ENCODE measurements at places on chromosomes 12 and 14.

DNA sequence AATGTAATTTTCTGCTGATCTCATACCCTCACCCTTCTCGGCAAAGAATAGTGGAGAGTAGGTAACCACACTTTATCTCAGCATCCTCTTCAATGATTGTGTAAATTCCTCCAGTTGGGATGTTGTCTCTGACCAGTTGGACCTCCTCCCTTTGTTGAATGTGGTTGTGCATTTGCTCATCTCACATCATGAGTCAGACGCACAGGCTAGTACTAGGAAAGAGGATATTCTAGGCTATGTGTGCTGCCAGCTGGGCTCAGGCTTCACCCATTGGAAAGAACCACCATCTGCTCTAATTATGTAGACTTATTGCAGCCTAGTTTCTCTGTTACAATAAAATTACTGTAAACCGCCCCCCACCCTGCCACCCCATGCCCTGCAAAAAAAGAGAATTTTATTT, 90.3 kb downstream of the LMO3 start:
- DNase-seq, result no peak

DNA sequence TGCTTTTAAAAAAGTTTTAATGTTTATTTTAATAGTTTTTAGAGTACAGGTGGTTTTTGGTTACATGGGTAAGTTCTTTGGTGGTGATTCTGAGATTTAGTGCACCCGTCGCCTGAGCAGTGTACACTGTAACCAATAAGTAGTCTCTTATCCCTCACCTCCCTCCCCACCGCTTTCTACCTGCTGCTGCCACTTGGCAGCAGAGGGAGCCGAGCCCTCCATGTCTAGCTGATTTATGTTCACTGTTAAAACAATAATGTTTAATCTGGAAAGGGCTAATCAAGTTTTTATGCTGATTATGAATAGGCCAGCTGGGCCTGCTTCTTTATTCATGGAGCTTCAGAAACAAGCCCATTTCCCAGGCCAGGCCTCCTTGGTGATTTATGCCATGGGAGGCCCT, 73.1 kb downstream of the ADCK1 start:
- no peak for DNase-seq

DNA sequence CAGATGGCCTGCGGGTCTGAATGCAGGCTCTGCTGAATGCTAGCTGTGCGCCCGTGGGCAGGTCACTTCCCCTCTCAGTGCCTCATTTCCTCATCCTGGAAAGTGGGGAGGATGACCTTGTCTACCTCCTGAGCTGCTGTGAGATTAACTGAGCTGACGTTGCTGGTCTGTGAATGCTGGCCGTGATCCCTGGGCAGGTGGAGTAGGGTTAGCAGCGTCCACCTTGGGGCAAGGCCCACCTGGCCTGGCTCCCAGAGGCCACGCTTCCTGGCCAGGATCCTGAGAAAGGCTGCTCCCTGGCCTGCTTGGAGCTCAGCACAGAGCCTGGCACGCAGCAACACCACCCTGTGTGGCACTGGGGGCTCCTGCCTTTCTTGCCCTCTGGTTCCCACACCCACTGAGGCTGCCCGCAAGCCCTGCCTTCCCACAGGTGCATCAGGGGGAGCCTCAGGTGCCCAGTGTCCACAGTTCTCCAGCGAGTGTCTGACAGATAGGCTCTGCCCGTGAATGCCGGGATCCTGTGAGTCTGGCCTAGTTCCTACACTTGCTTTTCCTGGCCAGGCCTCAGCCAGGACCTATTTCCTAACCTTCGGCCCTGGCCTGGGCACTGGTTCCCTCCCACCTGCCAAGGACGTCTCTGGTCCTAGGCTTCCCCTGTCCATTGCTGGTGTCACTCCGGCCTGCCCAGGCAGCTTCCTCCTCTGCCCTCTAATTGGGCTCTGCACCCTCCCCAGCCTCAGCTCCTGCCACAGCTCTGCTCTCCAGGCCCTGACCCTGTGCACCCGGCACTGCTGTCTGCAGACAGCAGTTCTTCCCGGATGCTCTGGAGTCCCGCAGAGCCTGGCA, 37.2 kb upstream of the TDRD9 start:
- no peak for DNase-seq

GRCh38 chr14:56243110-56243509, 124.9 kb downstream of the PELI2 start:
- no peak for DNase-seq

GRCh38 chr14:60848066-60848465, 113.5 kb downstream of the MNAT1 start:
- no peak for DNase-seq

GRCh38 chr12:96354326-96354725, 45.9 kb downstream of the CDK17 start:
- no peak for DNase-seq

- DNase-seq, result no peak
Observed at GRCh38 chr14:101604935-101605780, 43.9 kb downstream of the DIO3 start.

DNA sequence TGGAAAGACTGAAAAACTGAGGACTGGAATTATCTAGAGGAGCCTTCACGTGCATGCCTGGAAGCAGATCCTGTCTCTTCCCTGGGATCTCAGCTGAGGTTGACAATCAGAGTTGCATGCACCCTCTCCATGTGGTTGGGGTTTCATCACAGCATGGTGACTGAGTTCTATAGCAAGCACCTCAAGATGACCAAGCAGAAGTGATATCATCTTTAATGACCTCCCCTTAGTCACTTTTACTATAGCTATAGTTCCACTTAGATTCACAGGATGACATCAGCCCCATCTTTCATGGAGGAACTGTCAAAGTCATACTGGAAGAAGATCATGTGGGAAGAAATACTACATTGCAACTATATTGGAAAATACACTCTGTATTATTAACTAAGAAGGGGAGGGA, 105.8 kb upstream of the ATXN7L3B start:
- DNase-seq, result no peak

DNA sequence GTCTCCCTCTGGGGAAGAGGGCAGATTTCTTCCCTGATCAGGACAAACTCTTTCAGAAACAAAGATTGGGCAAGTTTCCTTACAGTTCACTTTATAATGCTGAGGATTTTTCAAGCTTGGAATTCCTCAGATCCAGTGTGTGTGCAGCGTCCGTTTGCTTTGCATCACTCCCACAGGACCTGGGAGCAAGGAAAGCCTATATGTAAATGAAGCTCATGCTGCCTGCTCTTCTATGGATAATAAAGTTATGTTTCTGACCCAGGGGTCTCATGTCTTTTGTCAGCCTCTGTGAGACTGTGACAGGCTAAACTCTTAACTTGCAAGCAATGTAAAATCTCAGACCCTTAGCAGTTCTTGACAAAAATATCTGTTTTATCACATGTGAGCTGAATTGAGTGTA, 41.6 kb downstream of the TRHDE start:
- no peak for DNase-seq

DNA sequence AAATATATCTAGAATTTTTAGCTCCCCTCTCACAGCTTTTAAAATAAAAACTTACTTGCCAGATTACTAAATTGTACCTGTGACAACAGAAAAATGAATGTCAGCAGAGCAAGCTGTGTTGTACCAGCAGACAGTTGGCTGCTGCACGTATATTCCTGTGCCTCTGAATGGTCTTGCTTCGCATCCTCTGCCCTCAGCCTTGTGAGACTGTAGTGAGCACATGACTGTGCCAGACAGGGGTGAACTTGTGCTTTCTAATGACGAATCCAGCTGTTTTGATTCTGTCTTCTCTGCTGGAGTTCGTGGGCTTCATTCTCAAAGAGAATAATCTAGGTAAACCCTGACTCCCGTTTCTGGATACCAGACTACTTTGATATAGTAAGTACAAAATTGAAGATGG, 58.3 kb upstream of the FRMD6 start:
- no peak for DNase-seq

- DNase-seq, result no peak
Observed at GRCh38 chr14:74507085-74507484, 13.5 kb downstream of the ISCA2 start.

GRCh38 chr12:131559517-131560516, 151.1 kb upstream of the SFSWAP start:
- no peak for DNase-seq

DNA sequence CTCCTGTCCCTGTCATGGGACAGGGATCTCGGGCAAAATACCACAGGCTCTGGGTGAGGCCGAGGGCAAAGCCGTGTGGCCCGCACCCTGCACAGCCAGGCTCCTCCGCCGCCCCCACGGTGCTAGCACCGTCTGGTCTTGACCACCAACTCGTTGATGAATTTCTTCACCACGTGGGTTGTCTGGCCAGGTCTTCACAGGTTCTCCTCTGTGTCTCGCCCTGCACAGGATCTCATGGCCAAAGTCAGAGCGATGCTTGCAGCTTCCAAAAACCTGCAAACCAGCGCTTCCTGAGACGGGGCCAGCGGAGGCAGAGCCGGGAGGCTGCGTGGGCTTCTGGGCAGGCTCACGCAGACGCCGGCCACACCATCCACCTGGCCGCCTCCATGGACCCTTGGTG, 29.0 kb upstream of the MMP17 start:
- DNase-seq, result no peak

DNA sequence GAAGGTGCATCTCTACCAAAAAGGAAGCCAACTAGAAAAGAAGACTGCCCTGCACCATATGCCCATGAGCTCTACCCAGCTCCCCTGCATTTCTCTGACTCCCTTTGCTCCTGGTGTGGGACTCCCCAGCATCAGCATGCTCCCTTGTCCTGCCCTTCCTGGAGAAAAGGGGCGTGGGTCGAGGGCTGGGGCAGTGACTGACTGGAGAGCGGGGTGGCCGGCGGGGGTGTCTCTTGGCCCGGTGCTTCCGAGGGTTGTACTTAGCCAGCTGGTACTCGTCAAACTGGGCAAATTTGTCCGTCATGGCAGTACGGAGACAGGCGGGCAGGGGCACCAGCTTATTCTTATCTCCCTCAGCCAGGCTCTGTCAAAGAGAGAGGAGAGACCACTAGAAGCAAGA, 9.8 kb downstream of the TEP1 start:
- DNase-seq, result no peak

GRCh38 chr12:104999347-104999685, 13.2 kb downstream of the NOPCHAP1 start:
- DNase-seq, result no peak

GRCh38 chr14:69090187-69090789, 62.6 kb downstream of the DCAF5 start:
- DNase-seq, result no peak

DNA sequence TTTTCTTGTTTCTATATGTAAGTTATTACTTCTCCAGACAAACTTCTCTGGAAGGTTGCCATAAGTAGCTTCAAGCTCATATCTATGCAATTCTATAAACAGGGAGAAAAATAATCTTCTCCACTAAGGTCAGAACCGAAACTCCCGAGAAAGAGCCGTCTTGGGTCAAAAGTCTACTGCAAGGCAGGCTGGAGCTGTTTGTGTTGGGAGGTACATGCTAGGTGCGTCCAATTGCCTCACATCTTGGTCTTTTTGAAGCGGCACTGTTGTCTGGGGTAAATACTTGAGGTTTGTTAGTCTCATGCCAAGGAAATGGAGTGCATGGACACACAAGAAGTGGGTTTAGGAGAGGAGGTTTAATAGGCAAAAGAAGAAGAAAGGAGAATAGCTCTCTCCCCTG, 674.7 kb upstream of the TMEM132C start:
- no peak for DNase-seq

- no peak for DNase-seq
Observed at GRCh38 chr12:56878010-56878339, 56.2 kb downstream of the SDR9C7 start.

GRCh38 chr12:128468926-128469325, 202.0 kb downstream of the TMEM132C start:
- DNase-seq, result no peak

- DNase-seq, result no peak
Observed at GRCh38 chr12:108048686-108049085, 80.4 kb upstream of the WSCD2 start.

DNA sequence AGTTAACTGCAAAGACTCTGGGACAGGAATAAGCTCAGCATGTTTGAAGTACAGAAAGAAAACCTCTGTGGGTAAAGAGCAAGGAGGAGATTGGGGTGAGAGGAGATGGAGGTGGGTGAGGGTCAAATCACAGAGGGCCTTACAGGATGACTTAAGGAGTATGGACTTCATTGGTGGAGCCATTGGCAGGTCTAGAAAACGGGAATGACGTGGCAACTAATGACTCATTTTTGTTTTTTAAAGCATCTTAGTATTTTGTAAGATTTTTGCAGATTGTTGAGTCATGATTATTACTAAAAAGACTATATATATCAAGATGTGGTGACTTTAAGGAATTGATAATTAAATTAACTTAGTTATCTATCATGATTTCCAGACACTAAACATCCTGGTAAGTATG, 18.5 kb downstream of the UTP20 start:
- DNase-seq, result no peak

DNA sequence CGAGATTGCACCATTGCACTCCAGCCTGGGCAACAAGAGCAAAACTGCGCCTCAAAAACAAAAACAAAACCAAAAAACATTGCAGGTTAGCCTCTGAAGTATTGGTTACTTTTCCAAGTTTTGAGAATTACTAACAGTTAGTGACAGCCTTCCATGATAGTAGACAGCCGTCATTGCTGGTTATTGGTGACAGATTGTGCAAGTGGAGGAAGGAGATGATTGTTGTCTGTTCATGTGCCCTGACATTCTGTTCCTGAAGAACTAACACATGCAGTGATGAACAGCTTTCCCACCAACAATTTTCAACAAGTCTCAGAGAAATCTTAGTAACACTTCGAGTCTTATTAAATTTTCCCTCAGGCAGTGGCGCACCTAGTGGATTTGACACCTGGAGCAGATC, 89.3 kb upstream of the NAP1L1 start:
- no peak for DNase-seq

DNA sequence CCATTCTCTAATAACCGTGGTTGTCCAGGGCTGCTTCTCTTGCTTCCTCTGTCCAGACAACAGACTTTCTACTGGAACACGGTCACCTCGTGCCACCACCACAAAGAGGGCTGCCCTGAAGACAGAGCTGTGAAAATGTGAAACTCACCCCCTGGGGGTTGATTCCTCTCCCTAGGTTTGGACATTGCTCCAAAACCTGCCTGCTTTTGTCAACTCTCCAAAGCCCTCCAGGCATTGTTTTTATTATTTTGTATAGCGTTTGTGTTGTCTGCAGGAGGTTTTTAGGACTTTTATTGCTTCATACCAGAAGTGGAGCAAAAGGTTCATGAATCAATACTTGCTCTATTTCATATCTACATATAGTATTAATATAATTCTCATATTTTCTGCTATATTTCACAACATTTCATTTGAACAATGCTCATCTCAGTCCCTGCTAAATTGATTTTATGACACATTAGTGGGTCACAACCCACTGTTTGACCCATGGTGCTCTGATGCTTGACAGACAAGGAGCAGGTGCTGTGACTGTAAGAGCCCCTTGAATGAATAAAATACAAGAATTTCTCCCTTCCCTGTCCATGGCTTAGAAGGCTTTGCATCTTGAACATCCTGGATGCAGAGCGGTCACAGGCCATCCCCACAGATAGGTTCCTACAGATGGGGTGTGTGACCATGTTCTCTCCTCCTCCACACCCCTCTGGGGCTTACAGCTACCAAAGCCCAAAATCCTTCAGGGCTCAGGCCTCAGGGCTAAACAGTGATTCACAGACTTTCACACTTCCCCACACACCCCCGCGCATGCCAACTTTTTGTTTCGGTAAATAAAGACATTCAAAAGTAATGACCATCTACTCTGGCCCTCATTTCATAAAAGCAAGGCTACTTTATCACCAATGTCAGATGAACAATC, 20.6 kb upstream of the EML1 start:
- no peak for DNase-seq

All from SIG-M5 (cell line).